ENCODE measurements at places on chromosomes 16 and 17. TPM values are rescaled to one million over a fixed set of nuclear protein-coding genes. Genes with fewer than 3 reads are reported as not detected.

TMC5 gene
- total RNA-seq, result not detected

TBC1D3K gene
- not detected for total RNA-seq

TUFM gene
- 150 TPM for total RNA-seq

DNAH9 gene
- total RNA-seq, result not detected

GRCh38 chr17:40538936-40539705, 26.2 kb downstream of the CCR7 start:
- peaks cover 99% of the 10 kb centered on the region for H3K4me1 ChIP-seq
- H3K36me3 ChIP-seq, result no peaks in the 10 kb centered on the region
- no peaks in the 10 kb centered on the region for H3K27me3 ChIP-seq
- DNase-seq, result no peak
- no peak overlapping the region for H3K4me3 ChIP-seq
- H3K27ac ChIP-seq, result peak overlapping the region; percentile 93

DNA sequence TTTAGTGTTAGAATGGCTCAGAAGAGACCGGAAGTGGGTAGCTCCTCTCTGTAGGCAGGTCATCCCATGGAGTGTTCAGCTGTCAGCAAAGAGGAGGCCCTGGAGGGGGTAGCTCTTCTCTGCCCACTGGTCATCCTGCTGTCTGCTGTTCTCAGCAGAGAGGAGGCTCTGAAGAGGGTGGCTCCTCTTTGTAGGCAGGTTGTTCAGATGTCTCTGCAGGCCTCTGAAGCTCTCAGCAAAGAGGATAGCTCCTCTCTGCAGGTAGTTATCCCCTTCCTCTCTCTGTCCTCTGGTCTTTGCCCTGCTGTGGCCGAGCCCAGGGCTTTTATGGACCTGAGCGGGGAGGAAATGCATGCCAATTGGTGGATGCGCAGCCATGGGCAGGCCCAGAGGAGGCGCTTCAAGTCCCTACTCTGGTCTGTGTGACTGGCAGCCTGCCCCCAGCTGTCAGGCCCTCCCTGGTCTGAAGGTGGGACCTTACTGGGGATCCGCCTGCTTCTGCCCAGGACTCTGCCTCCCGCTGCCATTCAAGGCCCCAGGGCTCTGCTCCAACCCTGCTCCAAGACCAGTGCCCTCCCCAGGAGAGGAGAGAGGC, 32.5 kb upstream of the FA2H start:
- H3K4me1 ChIP-seq, result no peaks in the 10 kb centered on the region
- H3K27ac ChIP-seq, result no peak overlapping the region
- H3K36me3 ChIP-seq, result no peaks in the 10 kb centered on the region
- no peak for DNase-seq

- H3K27me3 ChIP-seq, result no peaks in the 10 kb centered on the region
- no peaks in the 10 kb centered on the region for H3K4me1 ChIP-seq
- no peak overlapping the region for H3K27ac ChIP-seq
- no peak overlapping the region for H3K4me3 ChIP-seq
- DNase-seq, result no peak
These were observed 141.9 kb downstream of the TMEM132E start for GRCh38 chr17:34721326-34721725.

DNA sequence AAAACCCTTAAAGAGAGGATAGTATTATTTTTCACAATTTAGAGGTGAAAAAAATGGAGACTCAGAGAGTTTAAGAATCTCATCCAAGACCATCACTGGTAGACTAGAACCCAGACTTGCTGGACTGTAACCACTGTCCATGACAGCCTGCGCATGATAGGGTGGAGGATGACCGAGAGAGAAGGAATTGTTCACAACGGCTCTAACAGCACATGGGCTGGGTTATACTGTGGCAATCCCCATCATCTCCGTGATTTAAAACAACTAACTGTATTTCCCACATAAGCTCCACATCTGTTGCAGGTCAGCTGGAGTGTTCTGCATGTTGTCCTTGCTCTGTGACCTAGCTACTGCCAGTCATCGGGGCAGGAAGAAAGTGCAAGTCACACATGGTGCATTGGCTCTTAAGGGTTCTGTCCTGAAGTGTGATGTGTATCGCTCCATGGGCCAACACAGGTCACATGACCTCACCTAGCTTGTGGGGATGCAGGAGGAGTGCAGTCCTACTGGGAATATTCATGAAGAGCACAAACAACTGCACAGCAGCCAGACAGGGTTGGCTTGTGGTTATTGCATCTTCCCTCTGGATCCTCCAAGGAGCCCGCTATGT, 131.2 kb upstream of the MPHOSPH6 start:
- no peaks in the 10 kb centered on the region for H3K4me1 ChIP-seq
- peak; percentile 24 for DNase-seq
- no peaks in the 10 kb centered on the region for H3K36me3 ChIP-seq
- no peak overlapping the region for H3K27ac ChIP-seq

DNA sequence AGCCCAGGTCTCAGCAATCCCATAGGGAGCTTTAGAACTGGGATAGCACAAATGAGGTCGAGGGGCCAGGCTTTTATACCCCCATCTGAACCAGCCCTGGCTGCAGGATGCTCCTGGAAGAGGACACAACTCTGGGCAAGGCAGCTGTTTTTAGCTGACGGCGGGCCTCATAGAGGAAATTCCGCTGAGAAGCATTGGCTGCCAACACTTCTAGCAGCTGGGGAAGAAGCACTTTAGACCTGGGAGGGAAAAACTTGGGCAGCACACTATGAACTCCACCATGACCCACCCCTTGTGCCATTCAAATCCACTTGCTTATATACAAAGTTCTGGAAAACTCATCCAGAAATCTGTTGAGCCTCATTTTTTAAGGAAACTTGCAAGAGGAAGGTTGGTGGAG, 5.0 kb downstream of the CCL11 start:
- H3K27me3 ChIP-seq, result no peaks in the 10 kb centered on the region
- H3K4me3 ChIP-seq, result no peak overlapping the region
- no peaks in the 10 kb centered on the region for H3K36me3 ChIP-seq
- no peak for DNase-seq
- H3K4me1 ChIP-seq, result no peaks in the 10 kb centered on the region
- no peak overlapping the region for H3K27ac ChIP-seq

DNA sequence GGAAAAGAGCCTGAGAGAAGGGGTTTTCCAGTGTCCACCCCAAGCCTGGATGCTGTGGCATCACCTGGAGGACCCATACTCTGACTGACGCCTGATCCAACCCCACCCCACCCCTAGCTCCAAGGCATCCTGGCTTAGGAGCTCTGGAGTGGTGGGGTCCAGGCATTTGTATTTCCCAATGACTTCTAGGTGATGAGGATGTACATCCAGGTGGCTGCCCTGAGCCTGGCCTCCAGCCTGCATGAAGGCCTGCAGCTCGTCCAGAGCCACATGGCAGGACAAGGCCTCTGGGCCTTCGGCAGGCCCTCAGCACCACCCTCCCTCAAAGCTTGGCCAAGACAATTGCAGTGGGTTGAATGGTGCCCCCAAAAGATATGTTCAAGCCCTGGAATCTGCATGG, 347.5 kb downstream of the C16orf95 start:
- no peaks in the 10 kb centered on the region for H3K4me1 ChIP-seq
- H3K27me3 ChIP-seq, result no peaks in the 10 kb centered on the region
- no peak overlapping the region for H3K4me3 ChIP-seq
- H3K27ac ChIP-seq, result no peak overlapping the region
- no peaks in the 10 kb centered on the region for H3K36me3 ChIP-seq

GRCh38 chr16:48498769-48499631, 111.0 kb downstream of the N4BP1 start:
- no peak for DNase-seq
- H3K4me3 ChIP-seq, result no peak overlapping the region
- H3K27ac ChIP-seq, result no peak overlapping the region
- H3K27me3 ChIP-seq, result no peaks in the 10 kb centered on the region
- no peaks in the 10 kb centered on the region for H3K4me1 ChIP-seq

DNA sequence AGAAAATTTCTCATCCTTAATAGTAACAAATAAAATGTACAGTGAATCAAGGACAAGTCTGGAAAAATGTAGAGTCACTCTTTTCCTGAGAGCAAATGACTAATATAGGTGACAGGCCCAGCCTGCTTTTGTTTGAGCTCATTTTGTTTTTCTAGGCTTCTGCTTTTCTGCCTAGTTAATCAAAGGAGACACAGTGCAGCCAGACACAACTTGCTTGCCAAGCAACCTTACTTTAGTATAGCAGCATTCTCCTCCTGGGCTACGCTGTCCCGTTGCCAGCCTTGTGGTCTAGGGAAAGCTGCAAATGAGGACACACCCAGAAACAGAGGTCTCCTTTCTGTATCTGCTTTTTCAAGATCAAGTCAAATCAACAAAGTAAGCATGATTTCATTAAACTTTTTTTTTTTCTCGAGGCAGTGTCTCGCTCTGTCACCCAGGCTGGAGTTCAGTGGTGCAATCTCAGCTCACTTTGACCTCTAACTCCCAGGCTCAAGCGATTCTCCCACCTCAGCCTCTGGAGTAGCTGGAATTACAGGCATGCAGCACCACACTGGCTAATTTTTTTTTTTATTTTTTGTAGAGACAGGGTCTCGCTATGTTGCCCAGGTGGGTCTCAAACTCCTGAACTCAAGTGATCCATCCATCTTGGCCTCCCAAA, 17.2 kb downstream of the GINS3 start:
- H3K27me3 ChIP-seq, result peaks cover 2% of the 10 kb centered on the region
- no peak overlapping the region for H3K27ac ChIP-seq
- DNase-seq, result no peak

GRCh38 chr16:23578101-23578830, 17.9 kb downstream of the NDUFAB1 start:
- H3K4me3 ChIP-seq, result no peak overlapping the region
- H3K27me3 ChIP-seq, result no peaks in the 10 kb centered on the region
- no peak overlapping the region for H3K27ac ChIP-seq
- peaks cover 21% of the 10 kb centered on the region for H3K36me3 ChIP-seq

- peaks cover 41% of the 10 kb centered on the region for H3K27me3 ChIP-seq
- no peak for DNase-seq
- H3K4me1 ChIP-seq, result peaks cover 22% of the 10 kb centered on the region
- no peaks in the 10 kb centered on the region for H3K36me3 ChIP-seq
These were observed 9.2 kb downstream of the PMP22 start for GRCh38 chr17:15255713-15256454.

- H3K4me1 ChIP-seq, result peaks cover 33% of the 10 kb centered on the region
- DNase-seq, result peak; percentile 54
- peaks cover 28% of the 10 kb centered on the region for H3K36me3 ChIP-seq
- peak overlapping the region; percentile 95 for H3K4me3 ChIP-seq
These were observed 1.7 kb downstream of the HEXIM1 start for GRCh38 chr17:45149669-45150664.

- no peak overlapping the region for H3K27ac ChIP-seq
- peaks cover 12% of the 10 kb centered on the region for H3K4me1 ChIP-seq
- peak; percentile 46 for DNase-seq
- no peak overlapping the region for H3K4me3 ChIP-seq
These were observed 28.3 kb downstream of the G6PC1 start for GRCh38 chr17:42928714-42929496.

DNA sequence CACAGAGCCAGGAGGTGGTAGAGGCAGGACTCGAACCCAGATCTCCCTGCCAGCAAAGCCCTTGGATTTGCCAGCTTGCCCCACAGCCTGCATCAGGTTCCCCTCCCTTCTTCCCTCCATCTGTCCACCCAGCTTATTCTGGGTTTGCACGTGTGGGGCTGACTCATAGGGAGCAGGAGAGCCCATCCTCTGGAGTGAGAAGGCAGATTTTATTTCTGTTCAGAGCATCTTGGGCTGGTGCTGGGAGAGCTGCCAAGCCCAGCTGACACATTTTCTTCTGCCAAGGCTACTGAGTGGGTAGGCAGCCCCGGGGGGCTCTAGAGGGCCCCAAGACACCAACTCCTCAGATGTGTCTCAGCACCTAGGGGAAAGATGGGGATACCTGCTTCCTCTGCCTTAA, 106.3 kb upstream of the CRHR1 start:
- H3K4me3 ChIP-seq, result no peak overlapping the region
- H3K4me1 ChIP-seq, result no peaks in the 10 kb centered on the region
- H3K36me3 ChIP-seq, result no peaks in the 10 kb centered on the region
- DNase-seq, result no peak

DNA sequence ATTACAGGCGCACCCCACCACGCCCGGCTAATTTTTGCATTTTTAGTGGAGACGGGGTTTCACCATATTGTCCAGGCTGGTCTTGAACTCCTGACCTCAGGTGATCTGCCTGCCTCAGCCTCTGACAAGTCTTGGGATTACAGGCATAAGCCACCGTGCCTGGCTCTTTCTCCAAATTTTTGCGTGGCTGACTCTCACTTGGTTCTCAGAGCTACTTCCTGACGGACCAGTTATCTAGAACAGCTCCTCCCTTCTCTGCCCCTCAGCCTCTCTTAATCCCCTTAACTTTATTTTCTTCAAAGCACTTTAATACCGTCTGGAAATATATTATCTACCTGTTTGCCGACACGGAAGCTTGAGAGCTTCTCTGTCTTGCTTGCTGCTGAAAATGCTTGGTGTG, 4.2 kb downstream of the YPEL2 start:
- H3K36me3 ChIP-seq, result peaks cover 2% of the 10 kb centered on the region
- peaks cover 24% of the 10 kb centered on the region for H3K4me1 ChIP-seq
- no peak for DNase-seq
- no peak overlapping the region for H3K4me3 ChIP-seq
- no peak overlapping the region for H3K27ac ChIP-seq

- peak overlapping the region; percentile 80 for H3K27ac ChIP-seq
- no peaks in the 10 kb centered on the region for H3K27me3 ChIP-seq
- no peak for DNase-seq
These were observed 19.9 kb downstream of the GJD3 start for GRCh38 chr17:40344421-40345160.

GRCh38 chr17:35313875-35314409, 59.5 kb downstream of the SLFN11 start:
- H3K4me3 ChIP-seq, result peak overlapping the region; percentile 89
- H3K27ac ChIP-seq, result peak overlapping the region; percentile 90
- peak; percentile 24 for DNase-seq
- no peaks in the 10 kb centered on the region for H3K27me3 ChIP-seq
- H3K4me1 ChIP-seq, result peaks cover 27% of the 10 kb centered on the region

DNA sequence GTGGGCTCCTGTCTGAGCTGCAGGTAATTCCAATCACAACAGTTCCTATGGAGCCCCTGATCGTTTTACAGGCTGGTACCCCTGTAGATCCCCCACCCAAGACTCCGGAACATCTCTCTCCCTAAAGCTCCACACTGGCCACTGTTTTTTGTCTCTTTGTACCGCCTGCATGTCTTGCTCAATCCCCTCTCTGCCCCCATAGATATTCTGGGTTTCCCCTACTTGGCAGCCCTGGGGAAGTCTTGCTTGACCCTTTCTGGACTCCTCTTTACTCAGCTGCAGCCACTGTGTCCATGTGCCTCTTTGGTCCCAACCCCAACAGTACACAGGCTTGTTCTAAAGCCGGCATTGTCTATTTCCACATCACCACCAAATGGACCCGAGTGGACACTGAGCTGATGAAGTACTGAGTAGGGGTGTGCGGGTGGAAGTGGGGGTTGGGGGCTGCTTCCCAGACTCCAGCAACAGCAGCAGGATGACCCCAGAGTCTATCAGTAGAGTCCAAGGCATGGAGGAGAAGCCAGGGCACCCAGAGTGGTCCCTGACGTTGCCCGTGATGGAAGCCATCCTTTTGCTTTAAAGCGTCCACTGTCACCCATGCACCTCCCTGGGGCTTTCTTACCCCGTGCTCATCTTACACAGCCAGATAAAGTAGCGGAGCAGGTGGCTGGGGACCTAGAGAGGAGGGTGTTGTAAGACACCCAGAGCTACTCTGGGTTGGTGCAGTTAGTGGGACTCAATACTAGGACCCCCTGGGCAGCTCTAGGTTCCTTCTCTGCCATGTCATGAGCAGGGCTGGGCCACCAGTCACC, 6.4 kb downstream of the CD300LB start:
- H3K4me3 ChIP-seq, result no peak overlapping the region
- H3K27me3 ChIP-seq, result peaks cover 16% of the 10 kb centered on the region
- DNase-seq, result no peak
- H3K4me1 ChIP-seq, result peaks cover 13% of the 10 kb centered on the region
- no peak overlapping the region for H3K27ac ChIP-seq
- H3K36me3 ChIP-seq, result no peaks in the 10 kb centered on the region

GRCh38 chr16:82440336-82440735, 186.4 kb upstream of the CDH13 start:
- H3K27me3 ChIP-seq, result peaks cover 2% of the 10 kb centered on the region
- no peak overlapping the region for H3K4me3 ChIP-seq
- DNase-seq, result no peak
- H3K4me1 ChIP-seq, result no peaks in the 10 kb centered on the region
- H3K27ac ChIP-seq, result no peak overlapping the region
- H3K36me3 ChIP-seq, result no peaks in the 10 kb centered on the region
